ENCODE measurements at places on chromosomes 13 and 19.

DNA sequence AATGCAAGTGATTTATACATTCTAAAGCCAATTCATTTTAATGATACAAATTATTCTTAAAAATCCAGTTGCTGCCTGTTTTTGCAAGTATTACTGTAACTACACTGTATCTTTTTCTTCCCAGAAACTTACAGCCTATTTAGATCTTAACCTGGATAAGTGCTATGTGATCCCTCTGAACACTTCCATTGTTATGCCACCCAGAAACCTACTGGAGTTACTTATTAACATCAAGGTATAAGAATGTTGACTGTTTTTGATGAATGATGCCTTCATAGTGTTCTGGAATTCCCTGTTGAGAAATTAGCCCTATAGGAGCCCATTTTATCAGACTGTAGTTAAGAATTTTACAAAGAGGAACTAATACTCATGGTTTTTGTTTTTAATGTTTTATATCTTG is 25.0 kb downstream of the ITM2B start:
- DNase-seq, result no peak

DNA sequence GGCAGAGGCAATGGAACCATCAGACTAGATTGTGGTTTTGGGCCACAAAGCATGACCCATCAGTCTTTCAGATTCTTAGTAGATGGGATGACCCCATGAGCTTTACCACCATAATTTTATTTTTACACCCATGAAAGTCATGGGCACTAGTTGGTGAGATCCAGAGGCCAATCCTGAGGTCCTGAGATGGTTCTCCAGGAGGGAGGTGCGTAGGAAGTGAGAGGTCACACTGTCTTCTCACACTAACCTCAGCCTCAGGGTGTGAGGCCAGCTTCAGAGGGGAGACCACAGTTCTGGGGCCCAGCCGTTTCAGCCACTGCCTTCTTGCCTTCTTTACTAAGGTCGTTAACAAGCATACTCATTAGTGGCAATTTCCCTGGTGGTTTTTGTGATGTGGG is 106.4 kb downstream of the AKAP11 start:
- no peak for DNase-seq

DNA sequence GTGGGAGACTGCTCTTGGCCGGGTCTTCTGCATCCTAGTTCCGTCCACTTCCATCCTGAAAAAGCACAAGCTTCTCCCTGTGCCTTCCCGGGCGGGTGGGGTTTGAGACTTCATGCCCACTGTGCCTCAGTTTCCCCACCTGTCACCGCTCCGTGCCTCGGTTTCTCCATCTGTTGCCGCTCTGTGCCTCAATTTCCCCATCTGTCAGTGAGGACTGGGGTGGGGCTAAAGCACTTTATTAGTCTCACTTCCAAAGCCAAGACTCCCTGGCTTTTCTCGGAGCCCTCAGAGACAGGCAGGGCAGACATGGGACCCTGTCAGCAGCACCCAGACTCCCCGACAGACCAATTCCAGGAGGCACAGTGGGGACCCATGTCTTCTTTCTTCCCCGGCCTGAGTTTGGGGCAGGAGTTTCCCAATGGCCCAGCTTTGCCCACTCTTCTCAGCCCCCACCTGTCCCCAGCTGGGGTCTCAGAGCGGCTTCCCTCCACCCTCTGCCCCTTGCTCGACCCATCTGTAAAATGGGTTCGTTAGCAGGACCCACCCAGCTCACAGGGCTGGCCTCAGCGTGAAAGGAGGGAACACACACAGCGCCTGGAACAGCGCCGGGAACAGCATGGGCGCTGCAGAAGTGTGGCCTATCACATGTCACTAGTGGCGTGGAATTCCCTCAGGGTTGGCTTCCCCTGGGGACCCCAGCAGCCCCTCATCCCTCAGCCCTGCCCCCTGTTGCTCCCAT is 4.6 kb upstream of the PEAK3 start:
- no peak for DNase-seq

GRCh38 chr19:483332-484072 is 12.8 kb upstream of the MADCAM1 start:
- no peak for DNase-seq

DNA sequence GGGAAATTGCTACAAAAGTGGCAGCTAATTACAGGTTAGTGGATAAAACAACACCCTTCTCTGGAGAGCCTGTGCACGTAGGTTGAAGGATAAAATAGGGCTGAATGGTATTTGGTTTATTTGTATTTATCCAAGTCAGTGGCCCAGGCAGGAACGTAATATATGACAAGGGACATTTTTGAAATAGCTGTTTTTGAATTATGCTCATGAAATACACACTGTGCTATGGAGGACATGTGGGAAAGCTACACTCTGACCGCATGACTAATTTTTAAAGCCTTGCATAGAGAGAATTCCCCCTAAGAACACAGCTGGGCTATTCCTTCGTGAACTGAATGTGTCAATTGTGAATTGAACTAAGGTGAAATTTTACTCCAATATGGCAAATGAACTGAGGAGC is 292.1 kb upstream of the MAB21L1 start:
- DNase-seq, result no peak

DNA sequence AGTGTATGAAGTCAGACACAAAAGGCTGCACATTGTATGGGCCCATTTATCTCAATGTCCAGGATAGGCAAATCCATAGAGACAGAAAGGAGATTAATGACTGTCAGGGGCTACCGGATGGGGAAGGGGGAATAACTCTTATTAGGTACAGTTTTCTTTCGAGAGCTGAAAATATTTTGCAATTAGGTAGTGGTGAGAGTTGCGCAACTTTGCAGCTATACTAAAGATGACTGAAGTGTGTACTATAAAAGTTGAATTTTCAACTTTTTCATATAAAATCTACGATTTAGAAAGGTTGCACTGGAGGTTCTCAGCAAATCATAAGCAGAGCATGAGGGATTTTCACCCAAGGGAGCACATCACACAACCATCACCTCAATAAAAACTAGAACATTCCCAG is 16.1 kb upstream of the SLC15A1 start:
- no peak for DNase-seq

DNA sequence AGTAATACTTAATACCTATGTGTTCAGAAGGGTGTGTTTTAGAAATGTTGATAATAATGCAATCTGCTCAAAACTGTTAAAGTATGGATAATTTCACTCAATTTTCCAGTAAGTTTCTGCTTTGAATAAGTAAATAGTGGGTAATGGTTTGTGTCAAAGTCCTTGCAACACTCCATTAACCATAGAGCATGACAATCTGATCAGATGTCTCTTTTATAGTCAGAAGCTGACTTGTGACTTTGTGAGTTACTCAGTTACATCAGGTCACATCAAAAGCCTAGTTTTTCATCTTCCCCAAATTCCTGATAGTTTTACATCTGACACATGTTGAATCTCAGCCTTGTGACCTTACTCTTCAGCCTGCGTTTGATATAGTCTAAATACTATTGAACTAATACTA is 338.0 kb downstream of the EFNB2 start:
- DNase-seq, result no peak

- no peak for DNase-seq
Measured at GRCh38 chr13:105147461-105147860, 1388.0 kb downstream of the EFNB2 start.

GRCh38 chr19:602391-603301 is 13.0 kb downstream of the HCN2 start:
- DNase-seq, result no peak

- DNase-seq, result no peak
Measured at GRCh38 chr13:32824675-32825074, 191.5 kb upstream of the KL start.

- no peak for DNase-seq
Measured at GRCh38 chr19:39405261-39405957, 1.2 kb upstream of the ZFP36 start.

DNA sequence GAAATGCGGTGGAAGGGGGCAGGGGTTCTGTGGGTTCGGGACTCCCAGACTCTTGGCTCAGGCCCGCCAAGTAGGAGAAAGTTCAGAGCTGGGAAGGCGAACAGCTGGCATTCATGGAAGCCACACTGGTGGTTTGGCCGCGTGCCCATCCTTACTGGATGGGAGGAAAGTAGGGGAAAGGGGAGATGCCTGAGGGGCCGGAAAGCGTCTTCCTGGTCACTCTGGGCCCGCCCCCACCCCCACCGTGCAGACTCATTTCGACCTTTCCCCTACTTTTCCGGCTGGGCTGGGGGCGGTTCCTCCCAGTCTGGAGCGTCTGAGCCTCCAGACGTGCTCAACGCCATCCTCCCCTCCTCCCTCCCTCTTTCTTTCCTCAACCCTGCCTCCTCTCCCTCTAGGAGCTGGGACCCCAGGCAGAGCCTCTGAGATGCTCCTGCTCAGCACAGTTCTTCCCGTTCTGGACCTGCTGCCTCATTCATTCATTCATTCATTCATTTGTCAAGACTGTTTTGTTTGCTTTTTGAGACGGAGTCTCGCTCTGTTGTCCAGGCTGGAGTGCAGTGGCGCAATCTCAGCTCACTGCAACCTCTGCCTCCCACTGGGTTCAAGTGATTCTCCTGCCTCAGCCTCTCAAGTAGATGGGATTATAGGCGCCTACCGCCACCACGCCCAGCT is 3.5 kb downstream of the ANGPTL4 start:
- DNase-seq, result no peak

DNA sequence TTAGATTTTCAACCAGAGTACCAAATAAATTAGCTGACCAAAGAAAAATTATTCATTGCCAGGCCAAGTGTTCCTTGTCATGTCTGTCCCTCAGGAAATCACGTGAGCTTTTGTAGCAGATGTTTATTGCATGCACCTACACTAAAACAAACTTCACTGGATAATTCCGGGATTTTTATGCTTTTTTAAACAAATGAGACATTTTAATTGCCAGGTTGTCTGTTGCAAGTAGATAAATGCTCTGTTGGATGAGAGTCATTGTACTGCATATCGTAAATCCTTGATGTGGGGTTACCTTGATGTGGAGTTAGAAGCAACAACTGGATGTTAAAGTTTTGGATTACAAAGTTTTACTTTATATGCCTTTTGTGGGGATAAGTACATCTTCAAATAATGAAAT is 1187.7 kb upstream of the PCDH9 start:
- no peak for DNase-seq

Data from activated CD4-positive, CD25-positive, alpha-beta regulatory T cell (primary cell).